RPMI8226 (cell line): ENCODE measurements at places on chromosomes 12 and 14.
A peak's percentile ranks its signal among the peaks of the same experiment; 100 is the strongest.

- DNase-seq, result no peak
Observed at GRCh38 chr14:105974902-105975301, 448.5 kb downstream of the TMEM121 start.

DNA sequence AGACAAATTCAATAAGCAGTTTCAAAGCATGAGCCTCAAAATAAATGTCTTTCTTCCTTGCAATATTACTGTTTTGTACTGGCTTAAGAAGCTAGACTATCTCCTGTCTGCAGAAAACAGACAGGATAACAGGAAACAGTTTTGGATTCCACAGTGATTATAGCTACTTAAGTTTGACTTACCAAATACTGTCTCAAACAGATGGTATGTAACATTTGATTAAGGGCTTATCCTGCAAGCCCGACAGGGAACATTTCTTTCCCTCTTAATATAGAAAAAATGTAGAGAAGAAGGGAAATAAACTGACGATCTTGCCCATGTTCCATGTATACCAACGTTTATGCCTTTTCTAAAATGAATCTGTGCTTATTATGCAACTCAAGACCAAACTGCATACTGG lies 179.9 kb upstream of the EEA1 start:
- no peak for DNase-seq

DNA sequence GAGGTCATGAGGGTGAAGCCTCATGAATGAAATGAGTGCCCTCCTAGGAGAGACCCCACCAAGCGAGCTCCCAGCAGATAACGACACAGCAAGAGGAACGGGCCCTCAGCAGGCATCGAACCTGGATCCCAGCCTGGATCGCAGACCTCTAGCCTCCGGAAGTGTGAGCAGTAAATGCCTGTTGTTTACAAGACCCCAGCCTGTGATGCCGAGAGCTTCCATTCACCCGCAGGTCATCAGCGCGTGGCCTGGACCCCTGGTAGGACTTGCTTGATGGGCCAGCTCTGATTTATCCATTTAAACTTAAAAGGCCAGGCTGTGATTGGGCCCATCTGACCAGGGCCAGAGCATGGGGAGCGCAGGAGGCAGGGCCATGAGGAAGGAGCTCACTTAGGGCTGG lies 7.0 kb downstream of the TMEM179 start:
- DNase-seq, result no peak

DNA sequence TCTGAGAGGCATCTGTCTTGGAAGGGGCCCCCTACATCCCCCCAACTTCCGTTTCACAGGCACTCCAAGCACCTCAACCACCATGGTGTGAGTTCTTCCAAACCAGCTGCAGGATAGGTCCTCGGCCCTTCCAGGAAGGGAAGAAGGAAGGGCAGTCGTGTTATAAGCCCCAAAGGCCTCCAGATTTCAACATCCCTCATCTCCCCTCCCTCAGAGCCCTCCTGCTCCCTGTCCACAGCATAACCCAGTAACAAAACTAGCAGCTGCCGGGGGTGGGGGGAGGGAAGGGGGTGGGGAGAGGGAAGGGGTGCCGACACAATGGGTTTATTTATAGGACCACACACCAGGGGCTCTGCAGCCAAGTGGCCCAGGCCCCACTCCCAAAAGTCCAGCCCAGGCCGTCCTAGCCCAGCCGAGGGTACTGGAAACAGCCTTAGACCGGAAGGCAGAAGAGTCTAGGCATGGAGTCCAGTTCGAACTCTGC lies 18.3 kb downstream of the NCKAP5L start:
- DNase-seq, result no peak

DNA sequence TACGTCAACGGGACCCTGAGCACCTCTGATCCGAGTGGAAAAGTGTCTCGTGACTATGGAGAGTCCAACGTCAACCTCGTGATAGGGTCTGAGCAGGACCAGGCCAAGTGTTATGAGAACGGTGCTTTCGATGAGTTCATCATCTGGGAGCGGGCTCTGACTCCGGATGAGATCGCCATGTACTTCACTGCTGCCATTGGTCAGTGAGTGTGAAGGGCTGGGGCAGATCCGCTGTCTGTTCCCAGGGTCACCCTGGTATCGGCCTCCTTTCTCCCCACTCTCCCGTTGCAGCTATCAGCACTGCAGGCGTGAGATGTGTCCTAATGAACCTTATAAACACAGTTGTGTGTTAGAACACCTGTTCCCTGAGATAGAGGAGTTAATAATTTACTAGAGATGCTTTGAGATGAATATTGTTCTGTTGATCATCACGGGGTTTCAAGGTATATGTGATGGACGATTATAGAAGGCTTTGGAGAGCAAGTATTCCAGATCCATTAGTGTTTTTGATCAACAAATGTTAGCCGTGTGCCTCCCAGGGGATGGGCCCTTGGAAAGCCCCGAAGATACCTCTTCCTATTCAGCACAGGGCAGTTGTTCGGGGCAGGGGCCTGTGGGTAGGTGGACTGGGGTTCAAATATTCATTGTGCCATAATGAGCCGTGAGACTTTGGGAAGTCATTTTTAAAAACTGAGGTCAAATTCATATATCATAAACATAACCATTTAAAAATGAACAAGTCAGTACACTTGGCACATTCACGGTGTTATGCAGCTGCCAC lies 33.6 kb downstream of the ADGRD1 start:
- DNase-seq, result no peak

GRCh38 chr12:111056618-111057521 lies 136.5 kb upstream of the MYL2 start:
- peak; percentile 34 for DNase-seq

GRCh38 chr14:61308198-61308597 lies 13.2 kb upstream of the PRKCH start:
- DNase-seq, result no peak

DNA sequence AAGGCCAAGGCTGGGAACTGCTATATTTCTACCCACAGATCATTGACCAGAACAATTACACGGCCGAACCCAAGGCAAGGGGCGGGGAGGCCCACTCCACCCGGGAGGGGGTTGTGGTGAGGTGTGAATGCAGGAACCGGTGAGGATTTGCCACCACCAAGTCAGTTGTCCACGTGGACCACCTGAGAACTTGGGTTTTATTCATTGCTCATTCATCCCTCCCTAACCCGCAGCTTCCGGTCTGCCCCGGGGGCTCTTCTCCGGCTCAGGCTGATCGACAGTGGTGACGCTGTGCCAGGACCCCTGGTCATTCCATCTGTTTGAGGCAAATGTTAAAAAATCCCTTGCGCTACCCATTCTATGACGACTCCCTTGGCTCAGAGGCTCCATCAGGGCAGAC lies 127.7 kb upstream of the RTL1 start:
- no peak for DNase-seq

- no peak for DNase-seq
Observed at GRCh38 chr14:99413172-99413571, 67.5 kb downstream of the SETD3 start.
